NCI-H1436 (cell line): ENCODE measurements at places on chromosomes 1 and 21.

DNA sequence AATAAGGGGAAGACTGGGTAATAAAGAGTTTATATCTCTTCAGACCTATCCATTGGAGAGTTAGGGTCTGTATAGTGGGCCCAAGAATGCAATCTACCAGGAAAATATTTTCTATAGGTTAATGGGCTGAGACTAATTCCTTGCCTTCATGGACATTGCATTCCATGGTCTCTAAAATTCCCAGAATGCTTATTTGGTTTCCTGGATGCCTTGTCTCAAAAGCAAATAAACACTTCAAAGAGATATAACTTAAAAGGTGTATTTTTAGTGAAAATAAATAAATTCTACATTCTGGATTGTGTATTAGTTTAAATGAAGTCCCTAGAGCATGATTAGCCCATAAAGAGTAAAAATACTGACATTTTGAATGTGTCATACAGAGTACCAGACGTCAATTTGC is 550.1 kb upstream of the PKN2 start:
- no peak for DNase-seq

- no peak for DNase-seq
Measured at GRCh38 chr1:51324251-51325010, 5.9 kb downstream of the TTC39A start.

GRCh38 chr1:2346691-2347408 is 44.5 kb downstream of the MORN1 start:
- no peak for DNase-seq

GRCh38 chr1:229146647-229147046 is 124.3 kb upstream of the RAB4A start:
- no peak for DNase-seq

GRCh38 chr1:10320336-10320735 is 78.5 kb upstream of the PGD start:
- no peak for DNase-seq

DNA sequence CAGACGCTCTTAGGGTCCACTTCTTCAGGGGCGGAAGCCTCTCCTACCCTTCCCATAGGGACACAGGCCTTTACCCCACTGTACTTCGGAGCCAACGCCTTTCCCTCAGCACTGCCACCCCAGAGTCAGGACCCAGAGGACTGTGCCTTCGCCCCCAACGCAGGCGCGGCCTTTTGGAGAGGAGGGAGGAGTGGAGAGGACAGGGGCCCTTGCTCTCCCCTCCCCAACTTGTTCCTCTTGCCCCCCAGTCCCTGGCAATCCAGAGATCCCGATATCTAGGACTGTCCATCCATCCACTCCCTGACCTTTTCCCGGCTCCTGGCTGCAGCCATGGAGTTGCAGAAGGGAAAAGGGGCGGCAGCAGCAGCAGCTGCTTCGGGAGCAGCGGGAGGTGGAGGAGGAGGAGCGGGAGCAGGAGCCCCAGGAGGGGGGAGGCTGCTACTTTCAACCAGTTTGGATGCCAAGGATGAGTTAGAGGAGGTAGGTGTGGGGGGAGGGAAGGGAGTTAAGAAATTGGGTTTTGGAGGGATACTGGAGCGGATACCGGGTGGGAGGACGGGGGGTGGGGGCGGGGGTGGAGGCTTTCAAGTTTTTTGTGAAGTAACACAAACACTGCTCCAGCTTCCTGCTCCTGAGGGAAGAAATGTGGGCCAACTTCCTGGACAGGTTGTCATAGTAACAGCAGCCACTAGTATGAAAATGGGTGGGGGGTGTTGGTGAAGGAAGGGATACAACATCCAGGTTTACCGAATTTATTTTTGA is 636 bp downstream of the INTS3 start:
- no peak for DNase-seq

- no peak for DNase-seq
Measured at GRCh38 chr1:228281631-228282328, 73.9 kb downstream of the OBSCN start.

DNA sequence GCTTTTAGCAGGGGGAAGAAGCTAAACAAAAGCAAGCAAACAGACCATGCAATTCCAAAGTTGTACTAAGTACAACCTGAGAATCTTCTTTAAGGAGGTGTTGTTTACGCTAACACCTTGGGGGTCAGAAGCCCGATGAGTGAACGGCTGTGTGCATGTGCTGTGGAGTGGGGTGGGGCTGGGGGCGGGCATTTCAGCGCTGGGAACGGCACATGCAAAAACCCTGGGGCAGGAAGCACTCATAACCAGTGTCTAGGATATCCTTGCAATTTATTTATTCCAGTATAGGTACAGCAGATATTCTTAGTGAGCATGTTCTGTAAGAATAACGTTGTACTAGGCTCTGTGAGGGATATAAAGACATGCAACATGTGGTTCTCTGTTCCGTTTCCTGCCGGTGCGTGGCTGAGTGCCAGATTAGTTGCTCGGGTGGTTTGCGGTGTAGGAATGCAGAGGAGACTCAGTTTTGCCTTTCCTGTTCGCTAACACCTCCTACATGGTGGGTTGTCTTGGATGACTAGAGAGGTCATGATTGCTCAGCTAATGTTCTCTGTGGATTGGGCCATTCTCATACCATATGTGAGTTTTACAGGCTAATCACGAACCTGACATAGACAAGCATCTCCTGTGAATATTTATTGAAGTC is 3.7 kb downstream of the FASLG start:
- no peak for DNase-seq
